ENCODE measurements at places on chromosomes 3 and 15.
A peak's percentile ranks its signal among the peaks of the same experiment; 100 is the strongest.

DNA sequence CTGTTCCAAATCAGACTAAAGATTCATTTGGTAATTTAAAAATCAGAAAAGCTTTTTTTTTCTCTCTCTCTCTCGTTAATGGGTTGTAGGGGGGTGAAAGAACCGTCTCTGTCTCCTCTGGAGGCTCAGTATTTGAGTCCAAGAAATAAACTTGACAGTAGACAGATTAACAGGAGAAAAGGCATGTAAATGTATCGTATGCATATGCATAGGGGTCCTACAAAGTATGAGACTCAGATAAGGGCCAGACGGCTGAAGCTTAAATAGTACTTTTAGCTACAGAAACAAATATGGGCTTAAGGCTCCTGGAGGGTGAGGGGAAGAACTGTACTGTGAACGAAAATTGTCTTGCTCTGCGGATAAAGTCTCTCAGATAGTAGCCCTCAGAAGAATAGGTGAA, 42.4 kb downstream of the PIK3CA start:
- DNase-seq = no peak

- no peak for DNase-seq
Measured at GRCh38 chr3:71031914-71032521, 551.5 kb downstream of the FOXP1 start.

GRCh38 chr15:53693729-53694475, 65.6 kb downstream of the WDR72 start:
- peak; percentile 23 for DNase-seq

GRCh38 chr3:45841757-45842491, at the start of gene LZTFL1:
TSS of gene LZTFL1 (minus strand) at chr3:45842119. CDS start at chr3:45841991, 128 bp downstream.
- DNase-seq = peak; percentile 94

GRCh38 chr3:54262541-54262940, 140.2 kb downstream of the CACNA2D3 start:
- no peak for DNase-seq

DNA sequence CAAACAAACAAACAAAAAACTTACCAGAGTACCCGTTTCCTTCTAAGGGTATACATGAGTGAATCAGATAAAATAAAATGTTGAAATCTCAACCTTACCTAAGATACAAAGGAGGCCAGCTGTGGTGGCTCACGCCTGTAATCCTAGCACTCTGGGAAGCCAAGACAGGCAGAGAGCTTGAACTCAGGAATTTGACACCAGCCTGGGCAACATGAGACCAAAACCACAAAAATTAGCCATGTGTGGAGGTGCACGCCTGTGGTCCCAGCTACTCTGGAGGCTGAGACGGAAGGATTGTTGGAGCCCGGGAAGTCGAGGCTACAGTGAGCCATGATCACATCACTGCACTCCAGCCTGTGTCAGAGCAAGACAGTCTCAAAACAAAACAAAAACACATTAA, 11.0 kb upstream of the FAM219B start:
- DNase-seq = no peak

DNA sequence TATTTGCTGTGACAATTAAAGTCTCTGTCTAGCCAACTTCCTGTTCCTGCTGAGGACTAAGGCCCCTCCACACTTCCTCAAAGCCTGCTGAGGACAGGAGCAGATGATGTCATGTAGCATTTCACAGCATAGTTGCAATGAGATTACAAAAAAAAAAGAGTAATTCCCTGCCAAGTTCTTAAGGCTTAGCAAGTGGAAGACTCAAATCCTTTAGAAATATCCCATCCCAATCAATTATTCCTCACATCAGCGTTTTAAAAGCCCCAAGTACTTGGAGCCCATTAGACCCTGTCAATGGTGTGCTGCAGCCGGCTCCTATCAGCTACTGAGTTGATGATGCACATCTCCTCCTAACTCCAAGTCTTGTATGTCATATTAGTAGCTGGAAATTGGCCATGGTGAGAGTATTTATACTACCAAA, 51.7 kb downstream of the TRANK1 start:
- DNase-seq = peak; percentile 77

DNA sequence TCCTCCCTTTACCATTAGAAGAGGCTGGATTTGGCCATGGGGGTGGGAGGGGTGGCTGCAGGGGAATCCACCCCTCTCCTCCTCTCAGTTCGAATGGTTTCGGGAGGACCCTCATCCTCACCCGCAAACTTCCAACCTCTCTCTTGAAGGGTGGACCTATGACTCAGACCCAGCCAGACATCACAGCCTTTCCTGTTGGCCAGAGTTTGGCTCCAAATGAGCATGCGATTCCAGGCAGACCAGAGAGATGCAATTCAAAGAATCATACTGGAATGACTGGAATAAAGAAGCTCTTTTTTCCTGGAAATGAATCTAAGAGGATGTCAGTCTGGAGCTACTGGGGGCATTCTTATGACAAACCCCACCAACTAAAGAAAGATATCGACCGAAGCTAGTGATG, 516.7 kb upstream of the MDFIC2 start:
- peak; percentile 14 for DNase-seq

- no peak for DNase-seq
Measured at GRCh38 chr3:82355228-82355627, 593.8 kb upstream of the GBE1 start.

DNA sequence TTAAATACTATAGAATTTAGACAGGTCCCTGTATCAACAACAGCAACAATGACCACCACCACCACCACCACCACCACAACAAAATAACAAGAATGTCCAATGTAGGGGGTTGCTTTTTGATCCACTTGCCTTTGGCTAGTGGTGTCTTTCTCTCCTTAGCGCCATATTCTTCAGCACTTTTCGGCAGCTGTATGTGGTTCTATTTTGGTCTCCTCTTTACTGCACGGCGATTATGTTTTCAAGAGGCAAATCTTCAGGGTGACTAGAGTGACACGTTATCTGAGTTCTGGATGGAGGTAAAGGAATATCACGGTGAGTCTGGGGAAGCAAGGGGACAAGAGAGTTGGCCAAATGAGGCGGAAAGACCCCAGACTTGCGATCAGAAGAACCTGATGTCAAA, 56.1 kb downstream of the ST6GAL1 start:
- no peak for DNase-seq

DNA sequence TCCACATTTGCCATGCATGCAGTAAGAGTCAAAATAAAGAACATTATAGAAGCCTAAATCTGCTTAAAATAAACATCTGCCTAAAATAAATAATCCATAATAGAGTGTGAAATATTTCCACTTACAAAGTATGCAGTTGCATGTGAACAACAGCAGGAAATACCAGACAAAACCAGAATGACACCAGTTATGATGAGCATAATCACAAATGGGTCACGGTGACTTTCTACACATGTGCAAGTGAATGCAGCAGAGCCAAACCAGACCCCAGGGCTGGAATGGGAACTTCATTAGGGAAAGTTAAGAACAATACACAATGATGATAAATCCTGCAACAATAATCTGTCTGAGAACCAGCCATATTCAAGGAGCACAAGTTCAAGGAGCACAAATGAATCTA, 615.5 kb downstream of the ROBO2 start:
- DNase-seq = no peak

DNA sequence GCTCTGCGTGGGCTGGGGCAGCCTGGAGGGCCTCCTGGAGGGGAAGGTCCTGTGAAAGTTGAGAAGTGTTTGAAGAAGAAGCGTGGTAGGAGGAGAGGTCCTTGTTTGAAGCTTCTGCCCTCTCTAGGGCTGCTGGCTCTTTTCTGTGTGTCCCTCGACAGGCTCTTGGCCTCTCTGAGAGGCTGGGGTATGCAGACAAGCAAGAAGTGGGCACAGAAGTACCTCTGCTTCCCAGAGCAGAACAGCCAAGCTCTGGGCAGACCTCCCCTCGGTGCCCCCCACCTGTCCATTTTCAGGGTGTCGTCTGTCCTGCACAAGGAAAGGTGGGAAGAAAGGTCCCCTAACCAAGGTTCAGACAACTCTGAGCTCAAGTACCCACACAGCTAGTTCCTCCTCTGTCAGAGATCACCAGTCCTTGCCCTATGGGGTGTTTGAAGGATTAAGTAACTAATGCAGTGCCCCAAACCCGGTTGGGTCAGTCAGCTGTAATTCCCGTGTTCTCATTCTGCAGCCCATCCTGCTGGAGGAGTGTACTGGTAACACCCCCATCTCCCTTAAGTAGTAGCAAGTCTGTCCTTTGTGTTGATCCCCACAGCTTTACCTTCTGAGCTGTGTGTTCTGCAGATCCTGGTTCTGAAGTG, 6.3 kb downstream of the CSK start:
- no peak for DNase-seq

DNA sequence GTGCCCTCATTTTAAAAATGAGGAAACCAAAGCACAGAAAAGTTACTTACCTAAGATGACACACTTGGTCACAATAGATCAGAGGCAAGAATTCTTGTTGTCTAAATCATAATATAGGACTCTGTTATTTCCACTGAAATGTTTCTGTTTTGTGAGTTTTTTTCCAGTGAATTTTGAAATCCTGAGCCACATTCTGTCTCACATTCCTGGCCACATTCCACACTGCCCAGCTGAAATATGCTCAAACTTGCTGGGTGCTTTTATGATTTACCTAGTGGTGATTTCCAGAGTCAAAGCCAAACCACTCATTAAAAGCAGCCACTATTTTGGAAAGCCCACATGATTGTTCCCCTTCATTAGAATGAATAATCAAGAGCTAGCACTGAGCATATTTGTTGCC, 82.3 kb upstream of the NPHP3 start:
- no peak for DNase-seq

DNA sequence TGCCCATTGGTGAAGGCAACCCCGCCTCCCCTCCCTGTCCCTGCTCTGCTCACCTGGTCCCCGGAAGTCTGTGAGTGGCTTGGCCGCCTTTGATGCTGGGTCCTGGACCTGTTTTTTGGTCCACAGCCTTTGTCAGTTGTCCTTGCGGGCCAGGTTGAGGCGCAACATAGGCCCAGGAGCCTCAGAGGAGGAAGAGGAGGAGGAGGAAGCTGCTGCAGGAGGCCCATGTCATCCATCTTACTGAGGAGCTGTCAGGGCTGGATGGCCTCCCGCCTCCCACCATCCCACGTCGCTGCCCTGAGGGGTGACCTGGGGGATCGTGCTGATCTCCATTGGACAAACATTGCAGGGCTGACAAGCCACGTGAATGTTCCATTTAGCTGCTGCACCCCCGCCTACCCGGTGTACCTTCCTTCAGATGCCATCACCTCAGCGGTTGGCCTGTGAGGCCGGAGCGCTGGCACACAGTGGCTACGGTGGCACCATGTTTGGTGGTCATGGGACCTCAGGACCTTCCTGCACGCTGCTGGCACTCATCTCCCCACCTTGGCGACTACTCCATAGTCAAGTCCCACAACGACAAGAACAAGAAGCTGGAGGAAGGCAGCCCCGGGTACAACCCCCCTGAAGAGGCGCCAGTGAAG, 106.3 kb downstream of the SMAD6 start:
- DNase-seq = no peak

DNA sequence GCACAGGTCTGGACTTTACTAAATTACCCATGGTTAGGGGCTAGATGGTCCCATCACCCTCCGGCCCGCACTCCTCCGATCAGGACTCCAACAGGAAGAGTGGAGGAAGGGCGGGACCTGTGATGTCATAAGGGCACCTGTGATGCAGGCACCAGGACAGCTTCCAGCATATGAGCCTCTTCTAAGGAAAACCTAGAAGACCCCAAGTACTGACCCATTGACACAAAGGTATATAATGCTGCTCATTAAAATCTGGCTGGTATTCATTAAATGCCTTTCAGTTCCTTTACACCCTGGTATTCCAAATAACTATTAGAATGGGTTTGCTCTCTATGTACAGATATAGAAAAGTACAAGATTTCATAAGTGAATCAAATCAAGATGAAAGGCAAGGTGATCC, at the start of gene IQCF5:
Gene IQCF5, minus strand, starts transcription at position 101 of the 400 bp plus-strand sequence. Its CDS starts 70 bp downstream, at position 31.
- no peak for DNase-seq

DNA sequence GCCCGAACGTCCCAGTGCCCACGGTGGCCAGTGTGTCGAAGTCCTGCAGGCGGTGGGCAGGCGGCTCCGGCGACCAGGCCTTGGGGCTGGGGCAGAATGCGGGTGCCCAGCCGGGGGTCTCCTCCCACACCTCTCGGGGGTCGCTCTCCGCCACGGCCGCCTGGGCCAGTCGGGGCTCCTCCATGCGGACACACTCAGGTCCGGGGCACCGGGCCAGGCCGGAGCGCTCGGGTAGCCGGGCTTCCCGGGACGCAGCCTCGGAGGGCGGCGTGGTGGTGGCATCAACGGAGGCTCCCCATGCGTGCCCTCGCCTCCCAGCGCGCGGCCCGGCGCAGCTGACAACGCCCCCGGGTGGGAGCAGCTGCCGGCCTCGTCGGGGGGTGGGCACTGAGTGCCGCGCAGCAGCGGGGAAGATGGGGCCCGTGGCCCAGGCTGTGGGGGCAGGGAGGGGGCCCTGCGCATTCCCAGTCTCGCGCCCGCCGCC, 30.1 kb upstream of the CERS3 start:
- no peak for DNase-seq

DNA sequence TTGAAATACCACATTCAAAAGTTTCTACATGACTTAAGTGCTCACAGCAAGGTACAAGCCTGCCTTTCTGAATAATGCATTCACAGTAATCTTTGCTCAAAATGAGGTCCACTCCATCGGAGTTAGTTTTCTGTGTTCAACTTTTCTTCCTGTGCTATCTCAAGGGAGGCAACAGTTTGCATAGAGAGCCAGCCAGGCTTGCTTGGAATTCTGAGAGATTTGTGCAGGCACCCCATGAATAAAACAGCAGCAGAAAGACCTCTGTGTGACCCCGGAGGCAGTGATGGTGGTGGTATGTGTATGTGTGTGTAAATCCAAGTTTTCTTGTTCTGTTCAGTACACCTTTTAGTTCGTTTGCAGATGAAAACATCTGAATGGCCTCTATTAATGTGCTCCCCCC, 124.0 kb downstream of the ADAMTS9 start:
- DNase-seq = no peak

DNA sequence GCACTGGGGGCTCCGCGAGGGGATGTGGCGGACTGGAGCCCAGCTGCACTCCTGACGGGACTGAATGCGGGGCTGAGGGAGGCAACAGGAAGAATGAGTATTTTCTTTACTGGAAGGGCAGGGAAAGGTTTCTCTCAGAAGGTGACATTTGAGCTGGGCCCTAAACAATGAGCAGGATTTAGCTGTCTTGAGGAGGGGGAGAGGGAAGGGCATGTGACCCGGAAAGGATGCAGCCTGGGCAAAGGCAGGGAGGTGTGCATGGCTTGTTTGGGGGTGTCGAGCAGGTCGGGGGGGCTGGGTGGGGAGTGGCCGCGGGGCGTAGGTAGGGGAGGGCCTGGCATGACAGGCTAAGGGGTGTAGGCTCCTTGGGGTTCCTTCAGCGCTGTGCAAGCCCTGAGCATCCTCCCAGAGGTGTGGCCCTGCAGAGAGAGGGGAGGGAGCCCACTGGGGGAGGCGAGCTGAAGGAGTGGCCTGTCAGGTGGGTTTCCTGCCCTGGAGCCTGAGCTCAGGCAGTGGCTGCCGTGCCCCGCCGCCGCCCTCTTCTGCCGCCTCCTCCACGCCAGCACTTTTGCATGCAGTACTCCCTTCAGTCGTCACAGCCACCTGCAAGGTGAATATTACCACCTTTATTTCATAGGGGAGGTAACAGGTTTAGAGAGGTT, 17.2 kb upstream of the ANKDD1A start:
- no peak for DNase-seq

DNA sequence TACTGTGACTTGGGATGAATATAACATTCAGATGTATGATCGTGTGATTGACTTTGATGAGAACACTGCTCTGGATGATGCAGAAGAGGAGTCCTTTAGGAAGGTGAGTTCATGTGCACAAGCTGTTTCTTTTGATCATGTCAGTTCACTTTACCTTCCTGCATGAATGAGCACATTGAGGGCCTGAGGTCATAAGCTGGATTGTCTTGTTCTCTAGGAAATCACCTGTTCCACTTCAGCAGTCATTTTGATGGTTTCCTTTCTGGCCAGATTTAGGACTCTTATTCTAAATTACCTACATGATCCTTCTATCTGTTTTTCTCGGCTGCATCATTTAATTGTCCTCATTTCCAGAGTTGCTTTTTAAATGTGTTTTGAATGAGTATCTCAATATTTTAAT, 4.1 kb downstream of the RCN2 start:
- DNase-seq = no peak

Data from H4 (cell line).